ENCODE measurements at places on chromosomes 16 and 17. TPM values are rescaled to one million over a fixed set of nuclear protein-coding genes. Genes with fewer than 3 reads are reported as not detected.

The TRIM47 gene
- total RNA-seq = 178 TPM

The CACNG4 gene
- 13.4 TPM for total RNA-seq

The ZNF624 gene
- total RNA-seq = 1.4 TPM

The MYH2 gene
- total RNA-seq = not detected

The CCDC154 gene
- 0.20 TPM for total RNA-seq

The PKMYT1 gene
- total RNA-seq = 88.9 TPM

The FNDC8 gene
- total RNA-seq = 0.07 TPM

The CORO6 gene
- 4.7 TPM for total RNA-seq

The RAMP2 gene
- 1.1 TPM for total RNA-seq

The CDH1 gene
- 4.3 TPM for total RNA-seq

The HLF gene
- 0.14 TPM for total RNA-seq

The EIF5A gene
- total RNA-seq = 1,618 TPM

The CCL18 gene
- total RNA-seq = not detected

The SPATA22 gene
- total RNA-seq = not detected

The CSH2 gene
- total RNA-seq = not detected

The KRTAP4-9 gene
- total RNA-seq = not detected

The TNP2 gene
- not detected for total RNA-seq

The MAFG gene
- 33.6 TPM for total RNA-seq

The ALOX15B gene
- total RNA-seq = 0.33 TPM

The DRC3 gene
- 2.2 TPM for total RNA-seq

The CX3CL1 gene
- 0.22 TPM for total RNA-seq

The ZP2 gene
- total RNA-seq = not detected

The GAS7 gene
- total RNA-seq = 0.23 TPM

The CHTF8 gene
- 126 TPM for total RNA-seq

The CCDC92B gene
- 0.20 TPM for total RNA-seq

The PARD6A gene
- total RNA-seq = 2.2 TPM

The GNAO1 gene
- total RNA-seq = 1.2 TPM

The NAGS gene
- total RNA-seq = 0.82 TPM

The PPP1R1B gene
- 0.13 TPM for total RNA-seq

The HASPIN gene
- 12.6 TPM for total RNA-seq

The LAT gene
- 4.3 TPM for total RNA-seq

The RBFOX1 gene
- not detected for total RNA-seq

The EME1 gene
- 16.0 TPM for total RNA-seq

The ASB16 gene
- total RNA-seq = not detected

The STARD3 gene
- total RNA-seq = 56.4 TPM
